ENCODE measurements at places on chromosomes 3 and 15.
A peak's percentile ranks its signal among the peaks of the same experiment; 100 is the strongest.

- DNase-seq = no peak
Observed at GRCh38 chr15:80997692-80998091, 3.0 kb upstream of the TLNRD1 start.

- DNase-seq = no peak
Observed at GRCh38 chr3:95654570-95655362, 1159.6 kb upstream of the EPHA6 start.

DNA sequence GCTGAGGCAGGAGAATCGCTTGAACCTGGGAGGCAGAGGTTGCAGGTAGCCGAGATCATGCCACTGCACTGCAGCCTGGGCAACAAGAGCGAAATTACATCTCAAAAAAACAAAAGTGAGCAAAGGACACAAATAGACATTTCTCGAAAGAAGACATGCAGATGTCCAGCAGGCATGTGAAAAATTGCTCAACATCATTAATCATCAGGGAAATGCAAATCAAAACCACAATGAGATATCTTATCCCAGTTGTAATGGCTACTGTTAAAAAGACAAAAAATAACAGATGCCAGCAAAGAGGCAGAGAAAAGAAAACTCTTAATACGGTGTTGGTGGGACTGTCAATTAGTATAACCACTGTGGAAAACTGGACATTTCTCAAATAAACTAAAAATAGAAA is 20.9 kb downstream of the ASB7 start:
- no peak for DNase-seq

- no peak for DNase-seq
Observed at GRCh38 chr15:63221346-63221745, 31.9 kb downstream of the RAB8B start.

DNA sequence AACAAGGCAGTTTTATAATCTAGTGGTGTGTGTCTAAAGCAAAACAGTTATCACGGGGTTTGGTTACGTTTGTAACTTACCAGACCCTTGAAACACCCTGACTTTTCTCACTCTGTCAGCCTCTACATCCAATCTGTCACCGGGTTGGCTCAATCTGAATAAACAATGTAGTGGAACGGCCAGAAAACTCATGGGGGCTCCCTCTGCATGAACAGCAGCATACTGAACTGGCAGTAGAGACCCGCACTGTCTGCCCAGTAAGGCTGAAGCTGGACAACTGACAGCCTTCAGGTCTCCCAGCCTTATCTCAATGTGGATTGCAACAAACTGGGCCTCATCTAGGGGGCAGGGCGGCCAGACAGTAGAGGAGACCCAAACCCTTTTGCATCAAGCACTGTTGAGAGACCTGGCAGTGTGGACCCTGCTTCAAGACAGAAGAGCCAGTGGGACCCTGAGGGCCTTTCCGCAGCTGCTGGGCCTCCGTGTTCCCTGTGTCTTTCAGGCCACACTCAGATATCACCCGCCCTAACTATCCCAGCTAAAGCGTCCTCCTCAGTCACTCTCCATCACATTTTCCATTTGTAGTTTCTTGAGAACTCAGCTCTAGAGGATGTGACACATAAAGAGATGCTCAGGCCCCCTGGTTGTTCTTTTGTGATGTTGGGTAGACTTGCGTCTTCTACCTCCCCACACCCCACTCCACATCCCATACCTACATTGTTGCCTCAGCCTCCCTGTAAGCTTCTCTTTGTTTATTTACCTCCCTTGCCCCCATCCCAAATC is 181.2 kb upstream of the NR2E3 start:
- no peak for DNase-seq

DNA sequence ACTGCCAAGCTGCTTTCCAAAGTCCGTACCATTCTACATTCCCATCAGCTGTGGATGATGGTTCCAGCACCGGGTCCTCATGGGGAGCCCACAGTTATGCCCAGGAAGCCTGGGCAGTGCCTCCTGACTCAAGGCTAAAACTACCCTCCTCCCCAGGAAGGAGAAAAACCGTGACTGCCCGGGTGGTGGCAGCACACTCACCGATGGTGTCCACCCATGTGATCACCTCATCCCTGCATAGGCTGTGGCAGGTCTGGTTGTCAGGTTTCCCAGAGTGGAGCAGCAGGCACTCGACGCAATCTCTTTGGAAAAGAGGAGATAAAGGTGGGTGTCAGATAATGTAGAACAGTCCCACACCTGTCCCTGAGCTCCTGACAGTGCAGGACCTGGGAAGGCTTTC is 38.6 kb downstream of the UMPS start:
- DNase-seq = peak; percentile 65

- no peak for DNase-seq
Observed at GRCh38 chr3:146203776-146204175, 42.8 kb upstream of the PLOD2 start.

DNA sequence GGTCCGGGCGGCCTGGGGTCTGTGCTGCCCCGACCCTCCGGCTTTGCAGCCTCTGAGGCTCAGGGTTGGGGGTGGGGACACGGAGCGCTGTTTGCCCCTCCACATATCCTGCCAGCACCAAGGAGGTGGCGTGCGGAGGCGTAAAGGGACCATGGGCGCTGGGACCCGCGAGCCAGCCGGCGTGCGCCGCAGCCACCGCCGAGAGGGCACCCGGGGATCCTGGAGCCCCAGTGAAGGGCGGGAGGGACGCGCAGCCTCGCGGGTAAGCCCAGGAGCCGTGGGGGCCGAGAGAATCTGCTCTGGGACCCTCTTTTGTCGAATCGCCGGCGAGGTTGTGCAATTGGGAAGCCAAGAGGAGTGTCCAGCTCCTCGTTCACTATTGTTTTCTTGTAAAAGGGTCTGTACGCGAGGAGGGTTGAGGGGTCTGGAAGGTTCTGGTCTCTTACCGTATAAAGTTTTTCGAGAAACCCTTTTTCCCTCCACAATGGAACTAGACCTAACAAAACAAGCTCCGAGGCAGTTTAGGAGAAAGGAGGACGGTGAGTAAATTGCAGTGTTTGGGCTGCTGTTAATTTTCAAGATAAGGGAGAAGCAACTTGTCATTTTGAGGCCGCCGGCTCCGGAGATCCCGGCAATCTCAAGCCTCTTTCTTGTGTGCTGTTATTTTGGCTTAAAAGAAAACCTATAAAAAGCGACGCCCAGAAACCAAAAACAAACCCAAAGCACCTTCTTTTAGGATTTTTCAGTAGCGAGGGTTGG is 29.9 kb upstream of the ST3GAL6 start:
- peak; percentile 16 for DNase-seq

DNA sequence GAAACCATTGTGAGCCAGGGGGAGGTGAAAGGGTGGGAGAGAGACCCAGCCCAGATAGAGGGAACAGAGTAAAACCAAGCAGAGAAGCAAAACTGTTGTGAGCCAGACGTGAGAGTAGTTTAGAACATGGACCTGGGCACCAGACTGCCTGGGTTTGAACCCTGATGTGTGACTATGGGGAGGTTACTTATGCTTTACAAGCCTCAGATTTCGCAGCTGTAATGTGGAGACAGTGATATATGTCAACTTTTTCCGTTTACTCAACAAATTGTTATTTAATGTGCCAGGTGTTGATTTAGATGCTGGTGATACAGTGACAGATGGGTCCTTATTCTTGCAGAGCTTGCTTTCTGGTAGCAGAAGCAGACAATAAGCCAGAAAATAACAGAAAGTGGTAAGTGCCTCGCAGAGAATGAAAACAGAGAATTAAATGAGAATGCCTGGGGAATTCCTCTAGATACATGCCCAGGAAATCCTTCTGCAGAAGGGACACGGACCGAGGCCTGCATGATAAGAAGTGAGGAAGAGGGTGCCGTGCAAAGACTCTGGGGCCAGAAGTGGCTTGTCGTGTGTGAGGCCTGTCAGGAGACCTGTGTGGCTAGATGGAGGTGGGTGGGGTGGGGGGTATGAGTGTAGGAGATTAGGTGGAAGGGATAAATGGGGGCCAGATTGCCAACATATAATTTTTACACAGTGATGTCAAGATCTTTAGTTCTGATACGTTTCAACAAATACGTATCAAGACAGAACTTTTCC is 15.0 kb downstream of the KAT2B start:
- no peak for DNase-seq

GRCh38 chr3:151290673-151291072 is 12.3 kb upstream of the P2RY14 start:
- DNase-seq = peak; percentile 46

DNA sequence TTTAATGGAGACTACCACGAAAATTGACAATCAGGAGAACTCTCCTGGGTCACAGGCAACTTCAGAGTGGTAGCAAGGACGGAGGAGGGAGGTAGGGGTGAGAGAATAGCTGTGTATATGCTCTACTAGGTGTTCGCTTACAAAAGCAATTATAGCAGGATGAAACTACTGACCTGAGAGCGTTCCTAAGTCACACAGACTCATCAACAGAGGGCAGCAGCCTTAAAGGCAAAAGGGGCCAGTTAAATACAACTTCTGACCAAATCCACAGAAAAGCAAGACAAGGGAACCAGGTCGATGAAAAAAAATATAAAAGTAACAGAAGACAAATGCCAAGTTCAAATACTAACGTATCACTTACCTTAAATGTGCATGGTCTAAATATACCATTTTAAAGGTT is 894.6 kb downstream of the PLOD2 start:
- DNase-seq = no peak

DNA sequence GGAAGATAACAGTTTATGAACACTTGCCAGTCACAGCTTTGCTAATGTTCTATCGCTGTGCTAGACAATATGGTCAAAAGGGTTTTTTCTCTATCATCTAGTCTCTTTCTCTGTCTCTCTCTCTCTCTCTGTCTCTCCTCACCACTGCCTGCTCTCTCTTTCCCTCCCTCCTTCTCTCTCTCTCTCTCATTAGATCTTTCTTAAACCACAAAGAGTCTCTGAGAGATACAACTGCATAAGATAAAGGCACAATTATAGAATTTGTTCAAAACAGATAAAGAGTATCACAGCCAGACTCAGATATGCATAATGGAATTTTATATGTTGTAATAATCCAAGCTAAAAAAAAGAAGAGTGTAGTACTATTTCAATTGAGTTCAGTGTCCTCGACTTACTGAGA is 258.4 kb downstream of the MECOM start:
- DNase-seq = no peak

DNA sequence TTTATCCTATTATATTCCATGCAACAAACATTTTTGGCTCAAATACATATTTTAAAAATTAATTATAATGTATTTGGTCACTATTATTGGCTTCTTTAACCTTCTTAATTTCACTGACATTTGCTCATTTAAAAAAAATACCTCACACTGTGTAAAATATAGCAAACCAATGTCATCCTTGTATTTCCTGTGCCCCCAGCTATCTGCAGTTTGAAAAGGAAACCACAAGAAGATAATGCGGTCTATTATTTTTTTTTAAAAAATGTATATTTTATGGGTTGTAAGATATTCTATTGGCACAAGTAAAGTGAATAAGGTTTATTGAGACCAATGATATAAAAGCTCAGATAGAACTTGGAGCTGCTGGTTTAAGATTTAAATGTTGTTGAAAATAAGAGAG is 904.2 kb downstream of the SI start:
- DNase-seq = no peak

DNA sequence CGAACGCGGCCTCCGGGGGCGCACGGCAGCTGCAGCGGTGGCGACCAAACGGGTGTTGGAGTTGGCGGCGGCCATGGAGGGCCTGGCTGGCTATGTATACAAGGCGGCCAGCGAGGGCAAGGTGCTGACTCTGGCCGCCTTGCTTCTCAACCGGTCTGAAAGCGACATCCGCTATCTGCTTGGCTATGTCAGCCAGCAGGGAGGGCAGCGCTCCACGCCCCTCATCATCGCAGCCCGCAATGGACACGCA is 725 bp downstream of the FEM1B start:
- DNase-seq = peak; percentile 24

DNA sequence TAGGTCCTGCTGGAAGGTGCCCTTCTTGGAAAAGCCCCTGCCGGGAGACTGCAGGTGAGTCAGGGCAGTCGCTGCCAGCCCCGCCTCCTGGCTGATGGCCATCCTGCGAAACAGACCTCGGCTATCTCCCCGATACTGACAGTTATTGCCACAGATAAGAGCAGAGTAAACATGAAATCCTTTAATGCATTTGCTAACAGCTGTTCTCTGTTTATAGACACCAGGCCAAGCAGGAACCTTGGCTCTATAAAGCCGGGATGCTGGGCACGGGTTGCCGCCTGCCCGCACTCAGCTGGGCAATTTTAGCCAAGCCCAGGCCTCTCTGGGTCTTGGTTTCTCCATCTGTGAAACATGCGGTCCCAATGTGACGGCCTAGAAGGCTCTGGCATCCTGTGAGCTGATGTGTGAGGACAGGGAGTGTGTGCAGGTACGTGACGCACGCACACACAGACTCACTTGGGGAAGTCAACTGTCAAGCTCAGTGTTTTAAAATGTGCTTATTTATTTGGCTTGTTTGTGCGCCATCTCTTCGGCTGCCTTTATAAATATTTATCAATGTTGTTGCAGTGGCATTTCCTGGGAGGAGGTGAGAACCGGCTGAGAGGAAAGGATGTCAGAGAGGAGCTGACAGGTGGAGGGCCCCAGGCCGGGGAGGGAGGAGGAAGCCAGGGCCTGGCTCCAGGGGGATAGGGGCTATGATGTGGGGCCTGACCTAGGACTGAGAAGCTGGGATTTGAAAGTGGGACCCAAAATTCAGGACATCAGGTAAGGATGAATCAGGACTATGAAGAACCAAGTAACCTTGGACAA is 50.8 kb upstream of the PRR23E start:
- peak; percentile 69 for DNase-seq

DNA sequence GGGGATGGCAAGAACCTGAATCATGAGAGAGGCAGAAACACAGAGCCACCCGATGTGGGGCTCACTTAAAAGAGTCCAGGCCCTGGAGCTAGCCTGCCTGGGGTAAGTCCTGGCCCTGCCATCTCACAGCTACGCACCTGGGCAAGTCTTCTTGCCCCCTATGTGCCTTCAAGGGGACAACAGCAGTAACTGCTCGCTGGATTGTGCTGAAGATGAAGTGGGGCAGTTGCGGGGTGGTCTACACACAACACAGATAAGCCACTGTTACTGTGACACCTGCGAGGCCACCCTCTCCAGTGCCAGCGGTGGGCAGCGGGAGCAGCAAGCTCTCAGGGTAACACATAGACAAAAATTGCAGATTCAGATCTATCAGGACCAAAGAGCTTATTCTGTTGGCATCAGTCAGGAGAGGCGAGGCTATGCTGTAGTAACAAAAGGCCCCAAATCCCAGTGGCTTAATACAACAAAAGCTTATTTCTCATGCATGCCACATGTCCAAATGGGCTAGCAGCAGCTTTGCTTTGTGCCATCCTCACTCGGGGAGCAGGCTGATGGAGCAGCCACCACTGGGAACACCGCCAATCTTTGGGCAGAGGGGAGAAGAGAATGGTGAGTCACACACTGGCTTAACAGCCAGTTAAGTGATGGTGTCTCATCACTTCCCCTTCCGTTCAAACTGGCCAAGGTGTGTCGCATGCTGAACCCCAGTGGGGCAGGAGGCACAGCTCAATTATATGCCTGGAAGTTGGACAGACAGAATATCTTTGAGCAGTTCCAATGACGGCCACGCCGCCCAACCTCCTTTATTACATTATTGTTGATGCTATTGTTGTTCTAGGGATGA is 78.3 kb downstream of the WNT7A start:
- peak; percentile 75 for DNase-seq

DNA sequence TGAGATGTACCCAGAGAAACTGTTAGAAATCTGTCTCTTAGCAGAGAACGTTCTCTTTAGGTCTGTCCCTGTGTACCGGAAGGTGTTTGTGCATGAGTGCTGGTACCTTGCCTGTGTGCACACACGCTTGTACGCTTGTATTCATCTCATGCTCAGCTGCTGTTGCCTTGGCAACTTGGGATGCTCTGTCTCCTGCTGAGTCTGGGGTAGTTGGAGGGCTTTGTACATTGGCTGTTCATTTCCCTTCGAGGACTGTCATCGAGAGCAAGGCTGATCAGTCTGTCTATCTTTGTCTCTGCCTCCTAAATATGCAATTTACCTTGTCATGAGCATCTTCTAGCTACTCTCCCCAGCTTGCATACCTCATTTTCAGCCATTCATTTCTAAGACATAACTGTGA is 147.2 kb downstream of the SLCO3A1 start:
- DNase-seq = no peak
